NCI-H526 (cell line): ENCODE measurements at places on chromosomes 11 and 22.

DNA sequence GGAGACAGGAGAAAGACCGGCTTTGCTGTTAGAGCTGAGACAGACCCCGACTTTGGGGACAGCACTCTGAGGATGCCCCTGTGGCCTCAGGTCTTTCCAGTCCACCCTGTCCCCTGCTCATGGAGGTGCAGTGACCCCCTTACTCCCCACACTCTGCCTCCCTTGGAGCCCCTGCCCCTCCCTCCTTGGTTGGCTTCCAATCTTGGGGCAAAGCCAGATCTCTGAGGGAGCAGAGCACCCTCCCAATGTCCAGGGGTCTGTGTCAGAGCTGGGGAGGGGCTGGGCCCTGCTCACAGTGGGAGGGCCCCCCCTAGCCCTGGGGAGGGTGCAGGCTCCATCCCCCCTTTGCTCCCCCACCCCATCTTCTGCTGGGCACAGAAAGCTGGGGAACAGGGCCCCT lies 50.0 kb downstream of the IGLL1 start:
- DNase-seq, result no peak

DNA sequence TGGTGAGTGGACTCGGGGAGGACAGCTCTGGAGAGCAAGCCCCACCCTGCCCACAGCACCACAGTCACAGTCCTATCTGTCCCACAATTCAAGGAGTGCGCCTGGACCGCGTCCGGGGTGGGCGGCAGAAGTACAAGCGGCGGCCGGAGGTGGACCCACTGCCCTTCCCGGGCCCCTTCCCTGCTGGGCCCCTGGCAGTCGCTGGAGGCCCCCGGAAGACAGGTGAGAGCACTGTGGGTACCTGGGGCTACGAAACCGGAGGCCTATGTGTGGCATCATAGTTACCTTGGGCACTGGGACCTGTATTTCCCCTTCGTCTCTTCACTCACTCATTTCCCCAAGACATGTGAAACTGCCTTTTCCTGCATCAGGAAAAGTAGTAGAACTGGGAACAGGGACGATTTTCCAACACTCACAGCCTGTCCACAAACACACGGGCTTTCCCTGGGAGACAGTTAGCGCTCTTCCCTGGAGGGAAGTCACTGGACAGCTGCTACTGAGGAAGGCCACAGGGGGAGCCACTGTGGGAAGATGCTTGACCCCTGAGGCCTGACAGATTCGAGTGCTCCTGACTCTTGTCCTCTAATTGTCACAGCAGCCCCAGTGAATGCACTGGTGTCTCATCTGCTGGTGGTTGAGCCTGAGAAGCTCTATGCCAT lies 3.1 kb downstream of the TRMT112 start:
- no peak for DNase-seq

DNA sequence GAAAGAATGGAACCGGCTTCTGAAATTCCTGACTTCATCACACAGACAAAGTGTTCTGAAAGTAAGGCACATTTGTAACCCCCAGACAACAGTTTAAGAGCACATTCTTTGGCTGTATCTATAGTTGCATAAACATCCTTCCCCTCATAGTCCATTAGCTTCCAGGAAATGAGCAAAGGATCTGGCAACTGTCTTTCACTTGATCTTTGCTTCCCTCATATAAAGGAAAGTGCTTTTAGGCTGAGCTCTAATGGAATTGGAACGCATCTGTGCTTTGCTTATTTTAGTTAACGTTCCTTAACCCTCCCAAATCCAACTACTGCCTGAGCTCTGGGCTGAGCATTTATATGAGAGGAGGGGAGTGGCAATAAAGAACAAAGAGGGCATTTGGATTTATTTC lies 76.9 kb upstream of the API5 start:
- no peak for DNase-seq

GRCh38 chr11:62611705-62612365 lies 740 bp downstream of the EML3 start:
- no peak for DNase-seq

DNA sequence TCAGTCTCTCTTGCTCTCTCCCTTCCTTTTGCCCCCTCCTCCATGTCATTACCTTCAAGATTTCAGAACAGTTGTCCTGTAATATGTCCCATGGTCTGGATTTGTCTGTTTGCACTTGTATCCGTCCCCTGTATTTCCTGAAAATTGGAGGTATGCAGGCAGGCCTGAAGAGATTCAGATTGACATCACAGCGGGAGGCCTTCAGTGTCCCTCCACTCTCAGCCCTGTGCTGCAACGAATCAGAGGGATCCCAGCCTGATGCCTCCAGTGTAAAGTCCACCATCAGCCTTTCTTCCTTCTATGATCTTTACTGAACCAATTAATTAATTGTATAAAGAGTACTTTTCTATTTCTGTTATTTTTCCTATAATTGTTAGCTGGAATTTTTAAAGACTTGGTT lies 57.3 kb downstream of the ELMOD1 start:
- DNase-seq, result no peak

GRCh38 chr11:2559527-2560311 lies 114.9 kb downstream of the KCNQ1 start:
- no peak for DNase-seq

DNA sequence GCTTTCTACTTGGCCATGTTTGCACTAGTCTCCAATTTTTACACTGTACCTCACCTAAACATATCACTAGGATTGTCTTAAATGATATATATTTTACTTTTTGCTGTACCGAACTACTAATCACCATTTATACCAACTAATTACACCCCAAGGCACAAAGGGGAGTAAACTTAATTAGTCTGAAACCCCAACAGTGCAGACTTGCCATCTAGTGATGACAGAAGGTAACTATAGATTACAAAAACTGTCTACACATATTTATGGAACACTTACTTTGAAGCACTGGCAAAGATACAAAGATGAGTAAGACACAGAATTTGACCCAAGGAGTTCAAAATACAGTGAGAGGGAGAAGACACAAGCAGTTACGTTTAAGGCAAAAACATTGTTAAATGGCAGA lies 139.7 kb downstream of the CNTN5 start:
- DNase-seq, result no peak

- peak; percentile 19 for DNase-seq
These were observed 5.5 kb upstream of the SELENOH start for GRCh38 chr11:57735619-57736298.

DNA sequence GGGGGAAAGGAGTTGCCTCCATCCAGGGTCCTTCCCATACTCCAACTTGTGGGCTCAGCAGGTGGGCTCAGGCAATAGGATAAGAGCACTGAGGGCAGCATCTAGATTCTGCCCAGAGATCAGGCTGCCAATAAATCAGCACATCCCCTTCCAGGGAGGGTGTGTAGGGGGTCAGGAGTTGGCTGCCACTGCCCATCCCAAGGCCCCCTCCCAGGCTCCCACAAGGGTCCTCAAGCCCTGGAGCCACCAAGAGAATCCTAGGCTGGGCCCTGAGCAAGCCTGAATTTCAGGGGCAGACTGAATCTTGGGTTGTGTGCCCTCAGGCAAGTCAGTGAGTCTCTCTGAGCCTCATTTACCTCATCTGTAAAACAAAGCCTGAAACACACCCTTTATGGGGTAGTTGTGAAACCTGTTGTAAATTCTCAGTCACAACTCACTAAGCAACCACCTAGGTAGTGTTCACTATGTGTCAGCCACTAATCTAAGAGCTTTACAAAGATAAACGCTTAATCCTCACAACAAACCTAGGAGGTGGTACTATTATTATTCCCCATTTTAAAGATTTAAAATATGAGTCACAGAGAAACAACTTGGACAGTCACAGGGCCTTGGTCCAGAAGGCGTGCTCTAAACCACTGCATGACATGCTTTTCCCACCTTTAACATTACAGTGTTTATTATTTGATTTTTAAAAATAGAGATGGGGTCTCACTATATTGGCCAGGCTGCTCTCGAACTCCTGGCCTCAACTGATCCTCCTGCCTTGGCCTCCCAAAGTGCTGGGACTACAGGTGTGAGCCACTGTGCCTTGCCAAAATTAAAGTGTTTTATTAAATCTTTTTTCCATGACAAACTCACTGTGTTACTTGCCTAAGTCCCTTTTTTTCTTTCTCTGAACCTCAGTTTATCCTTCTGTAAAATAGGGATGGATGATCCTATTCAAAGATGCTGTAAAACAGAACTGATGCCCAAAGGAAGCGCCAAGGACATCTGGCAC lies 36.2 kb downstream of the LMO1 start:
- no peak for DNase-seq

DNA sequence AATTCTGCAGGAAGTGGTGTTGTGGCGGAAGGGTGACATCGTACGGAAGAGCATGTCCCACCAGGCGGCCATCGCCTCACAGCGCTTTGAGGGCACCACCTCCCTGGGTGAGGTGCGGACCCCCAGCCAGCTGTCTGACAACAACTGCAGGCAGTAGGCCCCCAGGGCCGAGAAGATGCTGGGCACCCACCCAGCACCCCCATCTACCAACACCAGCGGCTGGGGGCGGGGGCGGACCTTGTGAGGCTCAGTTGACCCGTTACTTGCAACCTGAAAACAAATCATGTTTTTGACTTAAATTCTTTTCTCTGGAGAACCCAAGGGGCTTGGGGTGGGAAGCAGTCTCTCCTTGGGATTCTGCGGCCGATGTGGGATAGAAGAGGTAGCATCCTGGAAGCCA lies 7.7 kb downstream of the THYN1 start:
- no peak for DNase-seq

DNA sequence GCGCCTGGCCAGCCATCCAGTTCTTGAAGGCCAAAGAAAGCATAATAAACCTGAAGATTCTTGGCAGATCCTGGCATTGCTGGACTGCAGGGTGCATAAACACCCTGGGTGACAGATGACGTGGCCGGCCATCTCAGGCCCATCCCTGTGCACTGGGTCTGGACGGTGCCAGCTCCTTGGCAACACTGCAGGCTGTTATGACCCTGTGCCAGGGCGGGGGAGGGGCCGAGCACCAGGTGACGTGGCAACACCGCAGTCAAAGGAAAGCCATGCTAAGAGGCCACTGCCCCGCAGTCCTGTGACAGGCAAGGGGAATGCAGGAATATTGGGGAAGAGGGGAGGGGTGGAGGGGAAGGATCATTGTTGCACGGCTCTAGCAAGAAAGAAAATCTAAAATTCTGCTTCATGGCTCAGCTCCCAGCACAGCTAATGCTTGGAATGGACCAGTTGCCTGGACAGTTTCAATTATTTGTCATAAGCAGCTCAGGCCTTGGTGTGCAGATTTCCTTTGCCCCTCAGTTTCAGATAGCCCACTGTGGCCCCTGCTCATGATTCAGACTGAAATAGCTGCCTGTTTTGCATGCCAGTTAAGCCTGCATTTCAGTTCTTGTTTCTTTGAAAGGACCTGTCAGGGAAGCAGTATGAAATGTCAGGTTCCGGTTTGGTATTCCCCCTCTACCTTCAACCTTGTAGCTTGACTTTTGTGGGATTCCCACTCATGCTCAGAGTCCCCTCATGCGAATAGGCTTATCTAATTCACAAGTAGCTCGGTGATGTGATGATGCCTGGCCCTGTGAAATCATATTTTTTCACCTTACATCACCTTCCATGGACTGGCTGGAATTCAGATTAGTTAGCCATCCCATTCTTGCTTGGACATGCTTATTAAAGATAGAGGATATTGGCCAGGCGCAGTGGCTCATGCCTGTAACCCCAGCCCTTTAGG lies 29.7 kb upstream of the DDX6 start:
- peak; percentile 81 for DNase-seq

DNA sequence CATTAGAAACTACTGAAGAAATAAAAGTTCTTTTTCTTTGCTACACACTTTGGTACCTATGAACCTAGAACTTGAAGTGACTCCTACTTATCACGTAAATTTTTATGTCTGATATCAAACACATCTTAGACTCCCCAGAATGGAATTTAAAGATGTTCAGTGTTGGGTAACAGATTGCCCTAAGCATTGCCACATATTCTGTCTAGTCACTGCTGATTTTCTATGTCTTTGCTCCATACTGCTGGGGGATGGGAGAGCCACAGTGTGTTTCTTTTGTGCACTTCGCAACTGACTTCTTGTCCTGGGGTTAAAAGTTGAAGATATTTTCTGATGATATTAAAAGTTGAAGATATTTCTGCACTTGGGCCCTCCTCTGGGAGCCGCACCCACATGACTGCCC lies 19.4 kb upstream of the MYO18B start:
- DNase-seq, result no peak

- DNase-seq, result no peak
These were observed 30.8 kb upstream of the POU2AF1 start for GRCh38 chr11:111409915-111410314.

- no peak for DNase-seq
These were observed 340.0 kb downstream of the SHANK2 start for GRCh38 chr11:70912226-70912840.

DNA sequence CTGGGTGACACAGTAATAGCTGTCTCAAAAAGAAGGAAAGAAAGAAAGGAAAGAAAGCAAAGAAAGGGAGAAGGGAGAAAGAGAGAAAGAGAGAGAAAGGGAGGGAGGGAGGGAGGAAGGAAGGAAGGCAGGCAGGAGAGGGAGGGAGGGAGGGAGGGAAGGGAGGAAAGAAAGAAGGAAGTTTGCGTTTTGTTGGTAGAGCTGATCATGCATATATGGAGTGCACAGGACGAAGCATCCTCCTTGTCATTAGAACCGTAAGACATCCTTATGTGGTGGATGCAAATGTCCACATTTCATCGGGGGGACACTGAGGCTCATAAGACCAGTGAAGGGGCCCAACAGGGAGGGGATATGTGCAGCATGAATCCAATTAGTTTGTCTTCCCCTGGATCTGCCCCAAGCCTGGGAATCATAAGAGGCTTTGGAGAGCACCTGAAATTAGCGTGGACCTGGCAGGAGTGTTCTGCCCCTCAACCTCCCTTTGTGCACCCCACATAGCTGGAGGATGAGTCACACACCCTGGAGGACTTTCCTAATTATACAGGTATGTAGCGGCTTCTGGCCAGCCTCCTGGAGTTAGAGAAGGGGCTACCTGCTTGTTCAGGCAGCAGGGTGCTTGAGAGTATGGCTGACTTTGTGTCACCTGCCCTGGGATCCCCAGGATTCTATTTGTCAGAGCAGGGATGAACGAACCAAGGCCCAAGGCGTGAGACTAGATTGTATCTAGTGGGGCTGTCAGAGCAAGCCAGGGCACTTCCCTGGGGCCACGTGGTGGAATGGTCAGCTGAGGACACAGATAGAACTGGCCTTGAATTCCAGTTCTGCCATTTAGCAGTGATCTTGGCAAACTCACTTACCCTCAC lies 119.7 kb upstream of the CD82 start:
- DNase-seq, result no peak

GRCh38 chr11:65211293-65212105 lies 29.8 kb downstream of the CAPN1 start:
- no peak for DNase-seq

DNA sequence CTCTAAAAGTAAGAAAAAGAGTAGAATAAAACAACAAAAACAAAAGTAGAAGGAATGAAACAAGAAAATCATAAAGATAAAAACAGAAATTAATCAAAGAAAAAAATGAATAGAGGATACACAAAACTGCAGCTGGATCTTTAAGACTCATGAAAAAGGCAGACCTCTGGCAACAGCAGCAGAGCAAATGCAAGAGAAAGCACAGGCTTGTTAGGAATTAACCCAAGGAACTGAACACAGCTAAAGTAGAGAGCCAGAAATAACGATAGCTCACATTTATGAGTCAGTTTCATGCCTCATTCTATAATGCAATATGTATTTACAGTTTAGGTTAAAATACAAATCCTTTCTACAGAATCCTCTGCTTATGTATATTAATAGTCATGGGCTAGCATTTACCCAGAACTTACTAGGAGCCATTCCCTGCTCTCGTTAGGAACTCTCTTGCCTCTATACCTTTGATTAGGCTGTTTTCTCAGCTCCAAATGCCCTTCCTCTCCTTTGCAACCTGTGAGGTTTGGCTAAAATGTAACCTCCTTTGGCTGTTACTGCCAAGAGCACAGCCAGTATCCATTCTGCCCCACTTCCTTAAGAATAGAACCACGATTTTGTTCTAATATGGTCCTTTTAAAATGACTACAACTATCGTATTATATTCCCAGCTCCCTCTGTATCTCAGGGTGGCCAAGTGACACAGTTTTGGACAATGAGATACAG lies 38.3 kb upstream of the NFAM1 start:
- DNase-seq, result no peak
